Coronary artery (tissue), 2 donors: ENCODE measurements at places on chromosomes 2 and 18.

GRCh38 chr2:30264274-30264673 lies 32.9 kb downstream of the LBH start:
- peak; percentile 17 for DNase-seq

- DNase-seq, result no peak
Measured at GRCh38 chr2:37849911-37850310, 75.2 kb upstream of the RMDN2 start.

- no peak for DNase-seq
Measured at GRCh38 chr2:63301481-63301880, 250.9 kb downstream of the OTX1 start.

GRCh38 chr2:119860924-119861323 lies 101.2 kb downstream of the PTPN4 start:
- no peak for DNase-seq

DNA sequence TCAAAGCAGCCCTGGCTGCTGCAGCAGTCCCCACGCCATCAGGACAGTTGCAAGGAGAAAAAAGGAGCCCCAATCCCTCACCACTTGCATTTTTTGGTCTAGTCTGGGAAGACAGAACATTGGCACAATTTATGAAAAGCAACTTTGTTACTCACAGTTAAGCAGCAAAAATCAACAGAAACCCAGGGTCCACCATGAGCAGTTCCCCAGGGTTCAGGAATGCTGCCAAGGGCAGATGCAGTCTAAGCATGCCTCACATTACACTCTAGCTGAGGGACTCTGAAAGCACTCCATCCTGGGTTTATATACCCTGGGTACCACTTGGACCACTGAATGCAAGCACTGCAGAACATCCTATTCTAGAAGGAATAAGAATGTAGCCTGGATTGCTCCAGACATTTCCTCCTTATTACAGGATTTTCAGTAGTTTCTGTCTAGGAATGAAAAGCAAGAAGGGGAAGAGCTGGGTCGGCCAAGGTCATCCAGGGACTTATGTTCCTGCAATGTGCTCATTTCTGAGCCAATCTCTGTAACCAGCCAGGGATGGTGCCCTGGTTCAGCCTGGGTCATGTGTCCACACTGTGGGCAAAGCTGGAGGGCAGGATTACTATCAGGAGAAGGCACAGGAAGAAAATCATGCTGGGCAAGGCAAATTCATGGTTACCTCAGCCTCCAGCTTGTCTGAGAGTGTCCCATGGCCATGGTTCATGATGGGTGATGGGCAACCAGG lies 19.5 kb upstream of the TMEM163 start:
- DNase-seq, result no peak

DNA sequence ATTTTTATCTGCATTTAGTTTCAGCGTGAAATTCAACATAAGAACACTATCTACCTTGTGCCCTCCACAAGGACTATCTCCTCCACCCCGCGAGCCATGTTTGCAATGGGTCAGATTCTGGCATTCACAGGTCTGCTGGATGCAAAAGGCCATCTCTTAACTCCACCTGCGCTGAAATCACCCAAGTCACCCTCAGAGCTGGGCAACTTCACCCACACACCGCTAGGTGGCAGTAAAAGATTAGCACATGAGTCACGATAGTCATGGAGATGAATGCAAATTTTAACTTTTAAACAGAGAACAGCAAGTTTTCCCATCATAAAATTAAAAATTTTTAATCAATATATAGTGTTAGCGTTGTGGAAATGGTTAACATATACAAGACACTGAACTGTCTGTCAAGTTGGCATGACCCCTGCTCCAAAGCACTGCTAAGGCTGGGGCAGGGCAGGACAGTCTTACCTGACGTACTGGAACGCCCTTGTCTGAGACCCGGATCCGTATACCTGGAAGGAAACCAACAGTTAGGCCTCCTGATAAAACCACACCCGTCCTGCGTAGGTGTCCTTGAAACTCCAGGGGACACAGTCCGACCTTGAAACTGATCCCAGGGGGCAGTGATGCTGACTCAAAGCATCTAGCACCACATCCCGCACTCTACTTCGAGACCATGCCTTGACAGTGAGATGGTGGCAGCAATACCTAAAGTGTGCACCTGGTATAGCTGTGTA lies 89.6 kb downstream of the UXS1 start:
- DNase-seq, result no peak

DNA sequence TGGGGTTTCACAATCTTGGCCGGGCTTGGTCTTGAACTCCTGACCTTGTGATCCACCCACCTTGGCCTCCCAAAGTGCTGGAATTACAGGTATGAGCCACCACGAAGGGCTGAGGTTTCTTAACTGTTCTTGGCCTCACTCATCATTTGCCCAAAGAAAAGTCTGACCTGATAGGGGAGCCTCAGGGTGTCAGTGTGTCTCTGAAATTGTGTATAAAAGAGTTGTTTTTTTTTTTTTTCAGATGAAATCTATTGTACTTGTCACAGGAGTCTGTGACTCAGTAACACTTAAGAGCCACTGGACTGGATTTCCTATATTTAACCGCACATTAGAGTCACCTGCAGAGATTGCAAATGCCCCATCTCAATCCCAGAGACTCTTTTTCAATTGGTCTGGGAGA lies 16.9 kb downstream of the PMAIP1 start:
- no peak for DNase-seq
